ENCODE measurements at places on chromosomes 3 and 15. TPM values are rescaled to one million over a fixed set of nuclear protein-coding genes. Genes with fewer than 3 reads are reported as not detected.

DNA sequence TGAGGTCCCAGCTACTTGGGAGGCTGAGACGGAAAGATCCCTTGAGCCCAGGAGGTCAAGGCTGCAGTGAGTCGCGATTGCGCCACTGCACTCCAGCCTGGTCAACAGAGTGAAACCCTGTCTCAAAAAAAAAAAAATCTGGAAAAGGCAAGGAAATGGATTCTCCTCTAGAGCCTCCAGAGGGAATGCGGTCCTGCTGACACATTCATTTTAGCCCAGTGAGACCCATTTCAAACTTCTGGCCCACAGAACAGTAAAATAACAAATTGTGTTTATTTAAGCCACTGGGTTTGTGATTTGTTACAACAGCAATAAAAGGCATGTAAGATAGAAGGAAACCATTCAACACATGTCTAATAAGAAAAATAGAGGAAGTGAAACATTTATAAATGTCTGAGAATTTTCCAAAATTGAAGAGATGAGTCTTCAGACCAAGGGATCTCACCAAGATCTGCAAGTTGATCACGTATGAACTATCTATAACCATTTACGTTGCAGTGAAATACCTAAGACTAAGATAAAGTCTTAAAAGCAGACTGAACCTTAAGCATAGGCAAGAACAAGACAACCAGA is at the start of gene HTR3E:
TSS of gene HTR3E (plus strand) at position 254 of the 573 bp plus-strand sequence. CDS start 466 bp downstream, outside the sequence.
- no peak for DNase-seq

DNA sequence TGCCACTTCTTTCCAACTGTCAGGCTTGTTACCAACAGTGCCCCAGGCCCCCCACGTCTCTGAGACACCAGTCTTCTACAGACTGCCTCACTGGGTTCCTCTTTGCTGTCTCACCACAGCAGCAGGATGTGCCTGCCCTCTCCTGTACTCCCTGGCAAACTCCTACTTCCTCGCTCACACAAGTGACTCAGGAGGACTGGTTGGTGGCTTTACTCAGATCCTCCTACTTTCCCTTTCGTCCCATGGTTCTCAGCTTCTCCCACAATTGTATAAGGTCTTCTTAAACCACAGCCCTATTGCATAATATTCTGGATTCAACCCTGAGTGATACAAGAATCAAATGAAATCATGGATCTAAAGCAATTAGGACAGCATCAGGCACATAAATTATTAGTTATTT is 246.6 kb upstream of the PROK2 start:
- no peak for DNase-seq

- peak; percentile 38 for DNase-seq
Measured at GRCh38 chr3:169811631-169812331, 889 bp upstream of the LRRIQ4 start.

DNA sequence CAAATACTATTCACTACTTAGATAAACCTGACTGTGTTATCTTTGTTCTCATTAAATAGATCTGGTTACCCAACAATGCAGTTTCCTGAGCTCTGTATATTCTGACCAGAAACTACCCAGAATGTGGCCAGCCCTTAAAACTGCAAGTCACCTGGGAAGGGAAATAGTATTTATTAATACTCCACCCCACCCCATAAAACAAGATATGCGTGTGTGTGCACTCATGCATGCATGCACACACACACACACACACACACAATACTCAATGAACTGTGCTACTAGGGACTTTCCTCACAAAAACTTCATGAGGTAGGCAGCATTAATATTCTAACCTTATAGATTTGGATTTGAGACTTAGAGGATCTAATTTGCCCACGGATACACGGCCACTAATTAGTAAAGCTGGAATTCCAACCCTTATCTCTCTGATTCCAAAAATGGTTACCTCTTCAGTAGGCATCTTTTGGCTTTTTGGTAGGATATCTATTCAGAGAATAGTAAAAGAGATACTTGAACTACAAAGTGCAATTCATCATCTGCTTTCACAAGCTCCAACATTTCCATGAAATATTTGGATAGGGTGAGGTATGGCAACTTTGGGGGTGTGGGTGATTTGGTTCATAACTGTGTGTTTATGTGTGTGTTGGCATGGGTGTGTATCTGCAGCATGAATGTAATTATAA is 197.0 kb upstream of the CFAP20DC start:
- no peak for DNase-seq

Gene GPR176
- polyA plus RNA-seq = 0.44 TPM
